Hepatocyte (in vitro differentiated cells): ENCODE measurements at places on chromosomes 2 and 18. TPM values are rescaled to one million over a fixed set of nuclear protein-coding genes. Genes with fewer than 3 reads are reported as not detected.

Gene EVX2
- 3.5 and 3.7 TPM in 2 replicates for total RNA-seq

Gene SULT1C2
- 21.5 and 25.1 TPM in 2 replicates for total RNA-seq

Gene LRRTM1
- 1.0 and 1.3 TPM in 2 replicates for total RNA-seq

Gene SCYGR4
- not detected in 2 replicates for total RNA-seq

Gene EEF1B2
- 455 and 503 TPM in 2 replicates for total RNA-seq

Gene C2orf66
- total RNA-seq = 0.07 TPM in 1 of 2 replicates, not detected in the other
